D721Med (cell line): ENCODE measurements at places on chromosomes 11 and 22.

DNA sequence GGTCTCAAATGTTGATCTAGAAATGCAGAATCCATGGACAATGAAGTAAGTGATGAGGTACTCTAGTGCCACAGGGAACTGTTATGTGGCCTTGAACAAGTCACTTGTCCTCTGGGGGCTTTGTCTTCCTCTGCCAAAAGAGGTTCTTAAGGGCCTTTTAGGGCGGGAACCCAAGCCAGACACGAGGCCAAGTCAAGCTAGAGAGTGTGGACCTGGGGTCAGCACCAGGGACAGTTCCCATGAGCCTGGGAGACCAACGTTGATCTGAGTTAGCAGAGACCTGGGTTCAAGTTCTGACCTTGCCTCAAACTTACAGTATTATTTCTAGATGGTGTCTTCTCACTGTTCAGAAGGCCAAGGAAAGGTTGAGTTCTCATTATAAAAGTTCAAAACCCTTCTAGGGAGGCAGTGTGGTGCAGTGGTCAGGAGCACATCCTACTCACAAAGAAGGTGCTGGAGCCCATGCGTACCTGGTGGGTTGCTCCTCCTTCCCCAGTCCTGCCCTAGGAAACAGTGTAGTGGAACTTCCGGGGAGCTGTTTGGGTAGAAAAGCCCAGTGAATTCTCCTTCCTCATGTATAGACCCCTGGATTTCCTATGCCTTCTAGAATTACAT, 121.5 kb downstream of the CHST1 start:
- DNase-seq, result no peak

GRCh38 chr11:64120951-64121569, 44.9 kb downstream of the MACROD1 start:
- no peak for DNase-seq

DNA sequence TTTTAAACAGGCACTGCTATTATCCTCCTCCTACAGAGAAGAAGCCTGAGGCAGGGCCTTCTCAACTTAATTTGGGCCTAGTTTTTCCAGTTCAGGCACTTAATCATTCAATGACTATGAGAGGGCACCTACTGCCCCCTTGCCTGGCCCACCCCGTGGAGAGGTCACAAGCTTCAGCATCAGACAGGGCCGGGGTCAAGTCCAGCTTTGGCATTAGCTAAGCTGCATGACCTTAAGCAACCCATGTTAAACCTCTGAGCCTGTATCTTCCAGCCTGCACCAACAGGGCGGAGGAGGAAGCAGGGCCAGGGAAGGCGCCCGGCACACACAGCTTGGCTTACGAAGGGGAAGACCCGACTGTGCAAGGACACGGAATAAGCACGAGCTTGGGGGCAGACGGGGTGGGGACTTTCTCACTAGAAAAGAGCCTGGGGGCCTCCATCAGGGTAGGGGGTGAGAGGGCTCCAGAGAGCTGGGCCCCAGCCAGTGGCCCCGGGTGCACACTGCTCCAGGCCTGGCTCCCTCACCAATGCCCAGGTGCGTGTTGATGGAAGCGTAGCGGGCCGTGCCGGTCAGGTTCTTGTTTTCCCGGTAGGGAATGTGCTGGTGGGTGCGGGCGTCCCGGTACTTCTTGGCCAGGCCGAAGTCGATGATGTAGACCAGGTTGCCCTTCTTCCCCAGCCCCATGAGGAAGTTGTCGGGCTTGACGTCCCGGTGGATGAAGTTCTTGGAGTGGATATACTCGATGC, 16.9 kb downstream of the CSNK1E start:
- DNase-seq, result no peak

GRCh38 chr11:128823753-128824152, 43.3 kb downstream of the KCNJ1 start:
- DNase-seq, result no peak

GRCh38 chr11:95228081-95228749, 2.8 kb downstream of the SESN3 start:
- no peak for DNase-seq
